Forelimb muscle (tissue), 1 donor: ENCODE measurements at places on chromosomes 5 and 9.

DNA sequence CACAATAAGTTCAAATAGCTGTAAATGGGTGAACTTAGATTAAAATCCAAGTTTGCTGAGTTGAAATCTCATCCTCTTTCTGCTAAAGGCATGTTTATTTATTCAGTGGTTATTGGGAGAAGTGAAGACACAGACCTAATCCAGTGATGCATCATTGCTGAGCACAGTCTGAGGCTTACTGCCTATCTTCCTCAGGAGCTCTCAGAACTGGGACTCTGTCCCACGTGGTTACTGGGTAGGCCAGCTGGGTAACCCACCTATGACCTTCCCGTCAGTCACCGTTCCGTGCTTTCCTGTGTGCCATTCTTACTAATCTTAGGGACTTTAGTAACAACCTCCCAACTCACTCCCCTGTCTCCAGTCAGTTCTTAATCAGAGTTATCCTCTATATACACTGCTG lies 226.8 kb upstream of the ATP10B start:
- DNase-seq: no peak

- DNase-seq: no peak
These were observed at the start of the genes GBA2 and RGP1 for GRCh38 chr9:35748858-35749514. Gene GBA2, minus strand, starts transcription at chr9:35749228. Its CDS starts 524 bp downstream, at chr9:35748704. Gene RGP1, plus strand, starts transcription at chr9:35749287. Its CDS starts 469 bp downstream, at chr9:35749756.

DNA sequence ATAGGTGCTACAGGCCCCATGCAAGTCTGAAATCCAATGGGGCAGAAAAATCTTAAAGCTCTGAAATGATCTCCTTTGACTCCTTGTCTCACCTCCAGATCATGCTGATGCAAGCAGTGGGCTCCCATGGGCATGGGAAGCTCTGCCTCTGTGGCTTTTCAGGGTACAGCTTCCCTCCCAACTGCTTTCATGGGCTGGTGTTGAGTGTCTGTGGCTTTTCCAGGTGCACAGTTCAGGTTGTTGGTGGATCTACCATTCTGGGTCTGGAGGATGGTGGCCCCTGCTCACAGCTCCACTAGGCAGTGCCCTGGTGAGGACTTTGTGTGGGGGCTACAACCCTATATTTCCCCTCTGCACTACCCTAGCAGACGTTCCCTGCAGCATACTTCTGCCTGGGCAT lies 103.5 kb downstream of the STARD4 start:
- no peak for DNase-seq

DNA sequence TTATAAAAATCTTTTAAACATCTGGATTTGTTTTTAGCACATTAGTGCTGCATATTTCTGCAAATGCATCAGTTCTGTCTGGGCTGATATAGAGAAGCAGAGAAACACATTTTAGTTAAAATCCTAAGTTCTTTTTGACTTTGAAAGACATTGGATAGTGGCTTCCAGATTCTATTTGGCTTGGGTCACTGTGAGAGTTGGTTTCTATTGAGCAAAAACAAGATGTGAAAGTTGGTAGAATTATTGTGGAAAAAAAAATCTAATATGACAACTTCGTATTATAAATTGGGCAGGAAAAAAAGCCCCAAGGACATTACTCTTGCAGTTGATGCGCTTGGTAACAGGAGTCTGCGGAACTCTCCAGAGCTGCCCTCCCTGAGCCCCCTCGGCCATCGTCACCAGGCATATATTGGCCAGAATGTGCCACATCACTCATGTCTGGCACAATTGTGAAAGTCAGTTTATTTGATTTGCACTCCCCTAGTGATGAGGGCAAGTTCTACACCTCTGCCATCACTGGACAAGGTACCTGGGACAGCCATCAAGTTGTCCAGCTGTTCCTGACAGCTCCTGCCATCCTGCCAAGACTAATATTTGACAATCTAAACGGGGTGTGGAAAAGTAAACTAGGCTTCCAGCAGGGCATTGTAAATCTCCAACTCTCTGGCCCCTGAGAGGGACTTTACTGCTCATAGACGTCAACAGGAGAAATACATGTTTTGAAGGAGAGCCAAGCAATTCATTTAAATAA lies 334.5 kb downstream of the TENT4A start:
- DNase-seq: no peak

DNA sequence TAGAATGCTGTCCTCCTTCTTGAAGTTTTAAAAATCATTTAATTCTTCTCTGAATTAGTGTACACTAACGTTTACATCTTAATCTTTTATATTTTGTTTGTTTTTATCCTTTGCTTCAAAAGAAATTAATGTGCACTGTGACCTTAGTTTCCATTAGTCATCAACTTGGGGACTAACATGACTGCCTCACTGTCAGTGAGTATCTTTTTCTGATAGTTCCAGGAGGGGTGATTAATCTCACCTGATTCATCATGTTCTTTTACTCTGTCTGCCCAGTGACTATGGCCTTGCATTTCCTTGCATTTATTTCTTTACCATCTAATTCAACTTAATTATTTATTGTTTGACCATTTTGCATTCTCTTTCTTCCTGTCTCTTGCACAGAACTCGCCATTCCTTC lies 33.4 kb upstream of the NR3C1 start:
- DNase-seq: no peak

GRCh38 chr5:135979510-135979909 lies 24.7 kb upstream of the LECT2 start:
- peak; percentile 97 for DNase-seq

DNA sequence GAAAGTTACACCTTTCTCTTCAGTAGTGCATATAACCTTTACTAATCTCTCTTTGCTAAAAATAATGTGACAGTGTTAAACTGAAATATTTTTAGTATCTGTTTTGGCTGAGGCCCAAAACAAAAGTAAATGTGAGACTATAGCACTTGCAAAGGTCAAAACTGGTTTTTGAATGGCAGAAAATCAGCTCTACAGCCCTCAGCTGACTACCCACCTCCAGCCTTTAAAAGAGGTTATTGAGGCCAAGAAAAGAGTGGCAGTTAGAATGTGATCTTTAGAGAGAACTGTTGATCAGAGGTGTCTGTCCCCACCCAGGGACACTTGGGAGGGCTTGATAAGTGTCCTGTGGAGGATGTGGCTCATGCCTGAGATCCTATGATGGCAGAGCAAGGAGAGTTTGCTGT lies 30.9 kb downstream of the PRKACG start:
- no peak for DNase-seq

DNA sequence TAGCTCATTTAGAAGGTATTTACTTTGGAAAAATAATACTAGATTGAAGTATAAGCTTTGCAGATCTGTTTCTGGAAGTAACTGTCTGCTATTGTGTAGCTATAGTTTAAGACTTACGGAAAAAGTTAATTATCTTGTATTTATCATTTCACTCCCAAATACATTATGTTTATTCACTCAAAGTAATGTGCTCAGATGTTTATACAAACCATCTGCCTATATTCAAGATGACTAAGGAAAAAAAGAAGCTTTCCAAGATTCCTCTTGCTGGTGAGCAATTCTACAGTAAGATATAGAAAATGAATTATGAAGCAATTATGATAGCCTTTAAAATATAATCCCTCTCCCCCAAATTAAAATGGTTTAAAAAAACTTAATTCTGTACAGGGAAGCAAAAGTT lies 137.9 kb downstream of the KIAA0825 start:
- no peak for DNase-seq

- no peak for DNase-seq
These were observed 153.6 kb downstream of the DIRAS2 start for GRCh38 chr9:90489066-90489465.

DNA sequence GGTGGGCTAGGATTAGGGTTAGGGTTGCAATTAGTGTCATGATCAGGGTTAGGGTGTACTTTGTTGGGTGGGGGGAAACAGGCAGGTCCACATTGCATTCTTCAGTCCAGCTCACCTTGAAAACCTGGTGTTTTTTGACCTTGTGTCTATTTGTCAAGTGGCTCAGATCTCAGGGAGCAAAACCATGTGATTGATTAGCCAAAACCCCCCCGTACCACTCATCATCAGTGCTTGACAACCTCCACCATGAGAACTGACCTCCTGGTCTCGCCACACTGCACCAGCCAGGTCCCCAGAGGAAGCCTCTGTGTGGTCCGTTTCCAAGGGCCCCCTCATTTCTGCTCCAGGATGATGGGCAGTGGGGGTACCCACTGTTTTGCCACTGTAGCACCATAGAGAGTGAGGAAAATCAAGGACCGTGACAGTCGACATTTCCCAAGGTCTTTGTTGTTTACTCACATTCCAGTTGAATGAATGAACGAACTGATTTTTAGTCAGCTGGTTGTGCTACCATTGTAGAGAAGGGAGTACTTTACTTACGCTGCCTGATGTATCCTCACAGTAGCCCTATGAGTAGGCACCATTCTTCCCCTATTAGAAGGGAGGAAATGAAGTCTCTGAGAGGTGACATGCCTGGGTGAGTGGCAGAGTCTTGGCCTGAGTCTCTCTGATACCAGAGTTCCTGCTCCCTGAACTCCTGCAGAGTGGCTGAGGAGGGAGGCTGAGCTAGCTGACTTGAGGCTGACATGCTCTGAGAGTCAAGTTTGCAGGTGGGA lies 84.8 kb downstream of the RAD23B start:
- DNase-seq: no peak

- no peak for DNase-seq
These were observed 62.1 kb upstream of the CTXN3 start for GRCh38 chr5:127586811-127587210.

DNA sequence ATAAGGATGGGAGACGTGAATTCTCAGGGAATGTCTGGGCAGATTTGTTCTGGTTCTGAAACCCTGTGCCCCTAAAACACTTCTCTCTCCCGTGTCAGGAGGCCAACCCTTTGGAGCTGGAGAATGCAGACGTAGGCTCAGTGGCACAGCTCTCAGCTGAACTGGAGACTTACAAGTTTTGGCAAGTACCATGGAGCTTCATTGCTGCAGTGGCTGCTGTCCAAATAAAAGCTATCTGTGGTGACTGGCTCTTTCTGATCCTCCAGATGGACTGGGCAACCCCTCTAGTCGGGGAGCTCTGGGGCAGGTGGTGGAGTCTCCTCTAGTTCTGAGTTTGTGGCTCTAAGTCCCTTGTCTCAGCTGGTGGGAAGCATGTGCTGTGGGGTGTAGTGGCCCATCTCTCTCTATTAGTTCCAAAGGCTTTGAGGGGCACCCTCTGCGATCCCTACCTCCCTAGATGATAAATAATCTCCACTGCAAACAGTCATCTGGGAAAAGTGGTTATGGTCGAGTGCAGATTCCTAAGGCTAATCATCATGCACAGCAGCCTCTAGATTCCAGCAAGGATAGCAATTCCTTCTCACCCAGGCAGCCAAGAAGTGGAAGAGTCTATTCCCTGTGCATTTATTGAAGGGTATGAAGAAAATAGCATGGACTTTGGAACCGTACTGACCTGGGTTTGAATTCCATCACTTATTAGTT lies 204.2 kb upstream of the KLF4 start:
- no peak for DNase-seq
